ENCODE measurements at places on chromosomes 4 and X. TPM values are rescaled to one million over a fixed set of nuclear protein-coding genes. Genes with fewer than 3 reads are reported as not detected.

GRCh38 chr4:107902715-107903114 is 28.6 kb upstream of the CYP2U1 start:
- no peak for DNase-seq

- no peak for DNase-seq
Observed at GRCh38 chrX:154890990-154891639, 5.0 kb downstream of the F8A1 start.

- DNase-seq, result no peak
Observed at GRCh38 chrX:53817548-53817947, 131.0 kb upstream of the HUWE1 start.

DNA sequence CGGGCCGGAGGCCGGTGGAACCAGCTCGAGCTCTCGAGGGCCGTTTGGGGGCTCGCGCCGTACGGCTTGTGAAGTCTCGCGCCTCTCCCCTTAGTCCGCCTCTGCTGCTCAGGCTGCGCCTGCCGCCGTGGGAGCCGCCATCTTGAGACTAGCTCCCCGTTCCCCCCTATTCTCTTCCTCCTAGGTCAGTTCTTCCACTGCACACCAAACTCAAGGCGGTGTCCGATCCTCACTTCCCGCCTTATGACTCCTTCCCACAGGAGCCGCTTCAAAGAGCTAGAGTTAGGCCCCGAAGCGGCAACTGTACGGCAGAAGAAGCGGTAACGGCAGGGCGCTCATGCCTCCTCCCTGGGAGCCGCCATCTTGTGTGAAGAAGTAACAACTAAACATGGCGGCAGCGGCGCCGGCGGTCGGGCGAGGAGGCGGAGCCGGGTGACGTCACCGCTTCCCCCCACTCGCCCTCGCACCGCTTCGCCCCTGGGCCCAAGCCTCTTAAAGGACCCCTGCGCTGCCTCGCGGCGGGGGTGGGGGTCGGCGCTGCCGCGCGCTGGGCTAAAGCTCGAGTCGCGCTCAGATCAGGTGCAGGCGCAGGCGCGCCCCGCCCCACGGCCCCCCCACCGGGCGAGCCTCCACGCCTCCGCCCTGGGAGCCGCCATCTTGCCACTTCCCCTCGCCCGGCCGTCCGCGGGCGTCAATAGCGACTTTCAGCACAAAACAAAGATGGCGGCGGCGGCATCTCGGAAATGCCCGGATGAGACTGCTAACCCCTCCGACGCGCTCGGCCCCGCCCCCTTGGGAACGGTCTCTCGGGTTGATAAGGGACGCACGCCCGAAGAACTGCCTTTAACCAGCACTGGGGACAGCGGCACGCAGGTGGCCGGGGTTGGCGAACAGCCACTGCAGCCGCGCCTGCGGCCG is at the start of gene HCFC1:
TSS of gene HCFC1 (minus strand) at position 369 of the 918 bp plus-strand sequence. CDS start 978 bp downstream, outside the sequence.
- peak; percentile 84 for DNase-seq

- DNase-seq, result no peak
Observed at GRCh38 chr4:150425161-150425560, 156.8 kb upstream of the MAB21L2 start.

DNA sequence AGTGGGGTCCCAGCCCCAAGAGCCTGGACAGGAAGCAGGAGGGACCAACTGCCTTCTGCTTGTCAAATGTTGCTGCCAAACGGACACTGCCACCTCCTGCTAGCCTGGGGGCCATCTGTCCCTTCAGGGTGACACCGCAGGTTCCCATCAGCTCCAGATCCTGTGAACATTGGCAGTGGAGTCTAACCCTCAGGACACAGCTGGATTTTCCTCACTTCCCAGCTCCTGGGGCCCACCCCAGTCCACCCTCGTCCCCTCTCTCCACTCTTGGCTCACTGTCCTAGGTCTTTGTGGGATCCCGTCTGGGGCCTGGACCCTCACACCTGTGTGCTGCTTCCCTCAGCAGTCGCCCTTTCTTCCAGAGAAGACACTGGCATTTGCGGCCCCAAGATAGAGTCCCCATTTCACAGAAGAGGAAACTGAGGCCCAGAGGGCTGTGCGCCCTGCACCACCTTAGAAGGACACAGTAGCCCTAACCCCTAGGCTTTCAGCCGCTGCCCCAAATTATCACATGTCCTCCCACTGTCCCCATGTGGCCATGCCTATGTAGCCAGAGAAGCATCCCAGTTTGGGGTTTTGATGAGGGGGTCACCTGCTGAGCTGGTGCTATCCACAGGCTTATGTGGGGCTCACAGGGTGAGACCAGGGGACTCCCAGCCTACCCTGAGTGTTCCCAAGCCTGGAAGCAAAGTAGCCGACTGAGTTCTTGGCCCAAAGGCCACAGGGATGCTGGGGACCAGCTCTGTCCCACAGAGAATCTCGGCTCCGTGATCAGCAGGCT is 20.1 kb downstream of the PPP2R2C start:
- DNase-seq, result no peak

- DNase-seq, result peak; percentile 30
Observed at GRCh38 chr4:183455431-183456195, 11.2 kb downstream of the CDKN2AIP start.

DNA sequence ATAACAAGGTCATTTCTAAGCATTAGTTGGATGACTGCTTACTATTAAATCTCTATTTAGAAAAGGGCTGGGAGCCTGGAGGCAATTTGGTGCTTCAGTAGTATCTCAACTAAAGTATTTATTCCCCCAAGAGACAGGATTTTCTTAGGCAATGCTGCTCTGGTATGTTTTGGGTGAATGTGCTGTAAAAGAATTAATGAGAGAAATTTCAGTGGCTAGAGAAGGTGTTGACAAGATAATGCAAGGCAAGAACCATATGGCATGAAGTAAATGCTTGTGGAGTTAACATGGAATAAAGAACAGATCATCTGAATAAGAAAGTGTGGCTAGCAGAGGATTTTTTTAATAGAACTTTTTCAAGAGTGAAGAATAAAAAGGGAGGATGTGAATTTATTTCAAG is 3.9 kb downstream of the CYP2U1 start:
- DNase-seq, result no peak

DNA sequence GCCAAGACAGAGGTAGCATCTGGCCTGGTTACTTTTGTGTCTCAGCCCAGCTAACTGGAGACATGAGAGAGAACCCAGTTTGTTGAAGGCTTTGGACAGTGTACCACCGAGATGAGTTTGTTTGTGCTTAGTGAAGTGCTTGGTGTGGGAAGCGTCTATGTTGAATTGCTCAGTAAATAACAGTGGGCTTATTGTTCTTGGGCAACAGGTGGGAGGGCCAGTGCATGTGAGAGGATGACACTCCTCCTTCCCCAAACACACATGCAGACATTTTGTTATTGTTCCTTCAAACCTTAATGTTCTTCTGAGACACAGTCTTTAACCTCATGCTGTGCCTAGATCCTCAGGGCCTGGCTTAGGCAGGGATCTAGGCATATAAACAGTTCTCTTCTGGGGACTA is 39.7 kb downstream of the MSN start:
- DNase-seq, result no peak

DNA sequence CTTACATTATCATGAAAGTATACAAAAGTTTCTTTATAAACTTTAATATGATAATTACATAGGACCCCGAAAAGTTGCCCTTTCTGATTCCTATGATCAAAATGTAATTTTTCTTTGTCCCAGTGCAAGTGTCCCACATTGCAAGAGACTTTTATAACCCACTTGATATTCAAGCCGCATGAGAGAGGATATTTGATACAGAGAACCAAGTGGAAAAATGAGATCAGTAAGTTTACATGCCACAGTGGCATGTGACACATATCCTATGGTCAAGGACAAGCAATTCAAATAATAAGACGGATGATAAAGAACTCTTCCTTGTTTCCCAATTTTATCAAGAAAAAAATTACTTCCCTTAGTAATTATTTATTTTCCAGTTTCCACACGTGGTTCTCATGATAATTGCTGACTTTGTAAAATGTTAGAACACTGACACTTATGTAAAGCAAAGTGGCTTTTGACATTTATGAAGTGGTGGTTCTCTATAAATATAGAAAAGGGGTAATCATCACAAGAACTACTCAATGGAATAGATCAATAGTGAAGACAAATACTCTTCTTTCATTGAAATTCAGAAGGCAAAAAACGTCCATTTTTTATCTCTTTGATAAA is 273.7 kb upstream of the NOCT start:
- DNase-seq, result no peak

DNA sequence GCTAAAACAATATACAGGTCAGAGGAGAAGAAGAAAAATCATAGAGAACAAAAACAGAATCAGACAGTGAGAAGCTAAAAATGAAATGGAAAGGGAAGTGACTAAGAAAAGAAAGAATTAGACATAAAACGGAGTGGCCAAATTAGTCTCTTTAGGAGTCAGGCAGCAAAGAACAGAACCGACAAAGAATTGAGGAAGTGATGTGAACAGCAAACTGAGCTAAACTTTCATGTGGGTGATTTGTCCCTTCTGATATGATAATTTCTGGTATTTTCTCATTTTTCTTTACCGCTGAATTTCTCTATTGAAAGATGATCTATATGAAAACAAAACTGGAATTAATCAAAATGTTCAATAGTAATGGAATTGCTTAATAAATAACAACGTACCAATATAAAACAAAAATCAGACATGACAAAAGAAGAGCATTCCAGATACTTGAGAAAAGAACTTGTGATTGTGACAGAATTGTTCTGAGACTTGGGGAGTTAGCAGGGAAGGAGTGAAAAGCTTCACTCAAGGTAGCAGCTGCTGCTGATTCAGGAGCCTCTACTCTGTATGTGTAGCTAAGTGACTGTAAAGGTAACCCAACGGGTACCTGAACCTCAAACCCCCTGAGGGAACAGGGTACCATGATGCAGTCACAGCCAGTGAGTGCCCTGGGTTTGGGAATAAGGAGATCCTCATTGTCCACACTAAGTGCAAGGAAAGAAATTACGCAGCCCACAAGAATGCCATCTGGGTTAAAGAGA is 8.8 kb downstream of the TAPT1 start:
- DNase-seq, result no peak

DNA sequence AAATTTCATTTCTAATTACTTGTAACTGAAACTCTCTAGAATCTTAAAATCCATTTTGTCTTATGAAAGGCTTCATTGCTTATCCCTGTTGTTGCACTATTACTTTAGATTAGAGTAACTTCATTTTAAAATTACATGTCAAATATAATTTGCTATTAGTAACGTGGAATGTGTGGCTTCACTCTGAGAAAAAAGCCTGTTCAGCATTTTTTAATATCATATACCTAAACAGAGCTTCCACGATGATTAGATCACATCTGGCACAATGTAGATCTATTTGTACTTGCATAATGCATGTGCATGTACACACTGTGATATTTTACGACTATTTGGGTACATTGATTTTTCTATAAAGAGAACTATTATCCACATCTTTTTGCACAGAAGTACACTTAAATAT is 648.1 kb downstream of the RPA4 start:
- DNase-seq, result no peak

FGF16 gene
- total RNA-seq, result not detected

HSFX1 gene
- total RNA-seq, result under 0.01 TPM

KIT gene
- 6.9 TPM for total RNA-seq

IRS4 gene
- not detected for total RNA-seq
